ENCODE measurements at places on chromosomes 2 and 18. TPM values are rescaled to one million over a fixed set of nuclear protein-coding genes. Genes with fewer than 3 reads are reported as not detected.

The SLC35G4 gene
- not detected for total RNA-seq

The FBLN7 gene
- 11.2 TPM for total RNA-seq

The ANKRD30B gene
- not detected for total RNA-seq

The TRIB2 gene
- 47.3 TPM for total RNA-seq

The CIB4 gene
- total RNA-seq: 3.6 TPM

The HOXD13 gene
- not detected for total RNA-seq

The CCDC141 gene
- total RNA-seq: 1.8 TPM

The DNAJC5G gene
- 0.39 TPM for total RNA-seq

The ERMN gene
- not detected for total RNA-seq

The MAP2 gene
- total RNA-seq: 18.6 TPM

The PMAIP1 gene
- not detected for total RNA-seq

The SLC14A1 gene
- 3.7 TPM for total RNA-seq

The PAX8 gene
- total RNA-seq: 20.4 TPM

The MC5R gene
- not detected for total RNA-seq

The CFAP65 gene
- not detected for total RNA-seq

The COPS8 gene
- 64.6 TPM for total RNA-seq

The NFE2L2 gene
- 77.6 TPM for total RNA-seq

The GDF7 gene
- 0.17 TPM for total RNA-seq

The MOCOS gene
- 23.9 TPM for total RNA-seq

The NOSTRIN gene
- total RNA-seq: 36.0 TPM

The ATG9A gene
- 52.0 TPM for total RNA-seq

The ATP6V1B1 gene
- total RNA-seq: 0.58 TPM

The GULP1 gene
- 66.7 TPM for total RNA-seq

The LDLRAD4 gene
- total RNA-seq: 47.7 TPM

The FAM237A gene
- not detected for total RNA-seq

The LTBP1 gene
- total RNA-seq: 39.2 TPM

The TSPYL6 gene
- total RNA-seq: not detected

The RUFY4 gene
- total RNA-seq: 0.11 TPM

The CPLX4 gene
- not detected for total RNA-seq

Measured in adrenal gland (tissue), 19 donors.